ENCODE measurements at places on chromosomes 11 and 22. TPM values are rescaled to one million over a fixed set of nuclear protein-coding genes. Genes with fewer than 3 reads are reported as not detected.

DNA sequence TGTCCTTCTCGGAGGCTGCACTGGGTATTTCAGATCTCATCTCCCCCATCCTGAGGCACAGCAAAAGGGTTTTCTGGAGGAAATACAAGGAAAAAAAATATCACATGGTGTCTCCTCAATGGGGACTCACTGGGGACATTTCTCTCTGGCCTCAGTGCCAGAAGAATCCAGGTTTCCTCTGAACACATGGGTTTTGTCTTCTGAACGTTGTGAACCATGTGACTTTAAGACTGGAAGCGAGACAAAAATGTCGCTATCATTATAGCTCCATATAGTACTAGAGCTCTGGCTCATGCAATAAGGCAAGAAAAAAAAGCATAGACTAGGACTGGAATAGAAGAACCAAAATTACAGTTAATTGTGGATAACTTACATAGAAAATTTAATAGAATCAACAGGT is 44.9 kb upstream of the RFPL3 start:
- no peak for DNase-seq

GRCh38 chr11:92703449-92703830 is 266.0 kb upstream of the MTNR1B start:
- DNase-seq = no peak

DNA sequence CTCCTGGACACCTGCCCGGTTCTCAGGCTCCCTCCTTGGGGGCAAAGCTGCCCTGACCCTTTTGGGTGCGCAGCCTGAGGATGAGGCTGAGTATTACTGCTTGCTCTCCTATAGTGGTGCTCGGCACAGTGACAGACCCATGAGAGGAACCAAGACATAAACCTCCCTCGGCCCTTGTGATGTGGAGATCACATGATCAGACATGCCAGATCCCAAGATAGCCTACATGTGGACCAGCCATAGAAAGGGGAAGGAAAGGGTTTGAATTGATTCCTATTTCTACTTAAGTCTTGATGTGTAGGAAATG is 125.3 kb downstream of the VPREB1 start:
- no peak for DNase-seq

GRCh38 chr11:36601155-36601554 is 3.1 kb upstream of the RAG2 start:
- no peak for DNase-seq

GRCh38 chr22:19022755-19023154 is 86.7 kb upstream of the PRODH start:
- DNase-seq = no peak

DNA sequence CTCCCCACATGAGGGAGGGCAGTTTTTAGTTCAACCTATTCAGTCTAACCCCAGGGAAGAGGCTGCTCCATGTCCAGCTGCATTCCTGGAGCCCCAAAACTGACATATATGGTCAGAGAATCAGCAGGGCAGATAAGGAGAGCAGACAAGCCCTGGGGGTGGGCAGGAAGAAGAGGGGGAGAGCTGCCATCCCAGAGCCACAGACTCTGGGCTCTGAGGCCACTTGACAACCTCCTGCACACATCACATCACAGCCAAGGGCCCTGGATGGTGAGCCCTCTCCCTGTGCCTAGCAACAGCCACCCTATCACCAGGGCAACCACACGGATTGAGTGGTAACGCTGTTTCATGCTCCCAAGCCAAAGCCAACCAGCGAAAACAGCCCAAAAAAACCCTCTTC is 3.1 kb downstream of the ARHGAP1 start:
- peak; percentile 43 for DNase-seq

DNA sequence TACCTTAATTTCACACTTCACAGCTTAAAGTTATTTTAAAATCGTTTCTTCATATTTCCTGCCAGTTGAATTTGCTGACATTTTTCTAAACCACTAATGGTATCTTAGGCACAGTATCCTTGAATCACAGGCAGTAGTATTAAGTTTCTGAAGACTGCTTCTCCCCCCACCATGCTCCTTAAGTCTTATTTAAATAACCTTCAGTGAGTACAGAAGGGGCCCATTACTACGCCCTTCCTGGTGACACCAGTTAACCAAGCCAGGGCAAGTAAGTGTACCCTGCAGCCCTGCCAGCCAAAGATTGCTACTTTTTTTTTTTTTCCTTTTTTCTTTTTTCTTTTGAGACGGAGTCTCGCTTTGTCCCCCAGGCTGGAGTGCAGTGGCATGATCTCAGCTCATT is 19.9 kb downstream of the KDM2A start:
- no peak for DNase-seq

GRCh38 chr11:108568195-108568858 is 25.2 kb downstream of the EXPH5 start:
- DNase-seq = peak; percentile 16

DNA sequence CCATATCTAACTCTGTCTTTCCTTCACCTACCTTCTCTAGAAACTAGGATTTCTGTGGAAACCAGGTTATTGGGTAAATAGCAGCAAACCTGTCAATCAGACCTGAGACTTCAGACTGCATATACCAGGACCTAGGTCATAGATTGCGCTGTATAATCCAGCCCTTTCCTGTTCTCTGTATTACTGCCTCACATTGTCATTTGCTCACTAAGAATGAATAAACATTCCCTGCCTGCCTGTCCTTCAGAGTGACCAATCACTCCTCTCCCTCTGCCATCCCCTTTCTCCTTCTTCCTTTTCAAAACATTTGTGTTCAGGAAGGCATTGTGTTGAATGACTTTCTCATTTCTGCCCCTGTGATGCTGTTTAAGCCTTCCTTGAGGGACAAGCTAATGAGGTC is 14.1 kb upstream of the FZD4 start:
- no peak for DNase-seq

- no peak for DNase-seq
Observed at GRCh38 chr11:119100246-119100970, 1.2 kb downstream of the DPAGT1 start.

DNA sequence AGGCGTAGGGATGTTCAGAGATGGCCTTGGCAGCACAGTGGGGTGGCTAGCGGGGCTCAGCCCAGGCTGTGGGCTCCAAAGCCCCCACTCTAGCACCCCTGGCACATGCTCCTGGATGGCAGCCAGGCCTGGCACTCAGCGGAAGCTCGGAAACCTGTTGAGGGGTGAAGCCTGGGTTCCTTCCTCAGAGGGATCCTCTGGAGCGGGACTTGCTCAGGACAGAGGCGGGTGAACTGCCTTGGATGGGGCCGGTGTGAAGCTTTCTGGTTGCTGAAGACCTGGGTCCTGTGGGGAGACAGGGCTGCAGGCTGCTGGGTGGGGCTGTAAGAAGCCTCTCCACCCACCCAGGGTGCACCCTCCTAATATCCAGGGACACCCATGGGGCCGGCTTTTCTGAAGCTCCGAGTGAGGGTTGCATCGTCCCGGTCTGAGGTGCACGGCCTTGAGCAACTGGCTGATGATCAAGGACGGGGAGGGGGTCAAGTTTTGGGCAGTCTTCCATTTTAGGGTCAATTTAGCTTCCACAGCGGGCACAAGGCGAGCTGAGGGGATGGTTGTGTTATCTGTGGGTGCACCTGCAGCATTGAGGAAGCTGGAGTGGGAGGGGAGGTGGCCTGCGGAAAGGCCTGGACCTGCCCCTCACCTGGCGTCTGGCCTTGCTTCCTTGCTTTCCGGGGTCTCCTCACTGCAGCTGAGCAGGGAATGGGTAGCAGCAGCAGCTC is 5.2 kb downstream of the MRGPRE start:
- no peak for DNase-seq

DNA sequence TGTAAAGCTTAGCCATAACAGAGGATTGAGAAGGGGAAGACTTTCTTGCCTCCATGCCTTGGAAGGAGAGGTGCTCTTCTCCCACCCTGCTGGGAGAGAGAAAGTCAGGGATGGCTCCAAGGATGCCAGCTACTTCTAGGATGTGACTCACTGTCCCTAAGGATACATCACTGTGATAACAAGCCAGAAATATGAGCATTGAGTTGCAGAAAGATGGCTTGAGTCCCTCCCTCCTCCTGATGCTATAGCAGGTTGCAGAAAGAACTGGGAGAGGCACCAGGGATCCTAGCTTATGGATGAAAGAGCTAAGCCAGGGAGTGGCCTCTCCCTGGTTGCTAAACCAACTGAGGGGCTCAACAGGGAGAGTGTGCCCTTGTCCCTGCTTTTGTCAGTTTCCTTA is 27.8 kb upstream of the FJX1 start:
- no peak for DNase-seq

DNA sequence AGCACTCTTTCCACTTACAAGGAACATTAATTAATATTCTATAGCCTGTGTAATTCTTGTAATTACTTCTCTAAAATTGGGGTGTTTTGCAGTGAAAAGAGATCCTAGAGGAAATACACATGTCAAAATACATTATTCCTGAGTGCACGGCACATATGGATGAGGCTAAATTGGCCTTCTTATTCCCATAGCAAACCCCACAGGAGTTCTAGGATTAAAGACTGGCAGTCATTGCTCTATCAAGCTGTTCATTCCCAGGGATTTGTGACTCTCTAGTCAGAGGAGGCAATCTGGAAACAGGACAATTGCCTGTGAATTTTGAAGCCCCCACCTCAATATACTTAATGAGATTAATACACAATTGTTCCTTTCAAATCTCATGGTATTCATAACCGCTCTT is 145.9 kb upstream of the OPCML start:
- no peak for DNase-seq

DNA sequence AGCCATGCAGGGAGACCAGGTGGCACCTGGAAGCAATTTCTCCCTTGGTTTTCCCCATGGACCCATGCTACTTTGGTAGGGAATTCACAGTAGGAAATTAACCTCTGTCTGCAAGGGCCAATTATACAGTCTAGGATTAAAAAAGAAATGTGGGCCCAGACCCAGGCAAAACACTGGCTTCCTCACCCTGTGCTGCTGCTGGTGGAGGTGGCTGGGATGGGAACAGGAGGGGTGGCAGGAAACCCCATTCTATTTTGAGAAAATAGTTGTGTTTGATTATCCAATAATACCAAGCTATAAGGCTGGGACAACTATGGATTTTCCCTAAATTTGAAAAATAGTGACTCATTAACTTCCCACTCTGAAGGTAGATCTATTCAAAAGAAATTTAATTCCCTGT is 417.0 kb upstream of the NARS2 start:
- no peak for DNase-seq

DNA sequence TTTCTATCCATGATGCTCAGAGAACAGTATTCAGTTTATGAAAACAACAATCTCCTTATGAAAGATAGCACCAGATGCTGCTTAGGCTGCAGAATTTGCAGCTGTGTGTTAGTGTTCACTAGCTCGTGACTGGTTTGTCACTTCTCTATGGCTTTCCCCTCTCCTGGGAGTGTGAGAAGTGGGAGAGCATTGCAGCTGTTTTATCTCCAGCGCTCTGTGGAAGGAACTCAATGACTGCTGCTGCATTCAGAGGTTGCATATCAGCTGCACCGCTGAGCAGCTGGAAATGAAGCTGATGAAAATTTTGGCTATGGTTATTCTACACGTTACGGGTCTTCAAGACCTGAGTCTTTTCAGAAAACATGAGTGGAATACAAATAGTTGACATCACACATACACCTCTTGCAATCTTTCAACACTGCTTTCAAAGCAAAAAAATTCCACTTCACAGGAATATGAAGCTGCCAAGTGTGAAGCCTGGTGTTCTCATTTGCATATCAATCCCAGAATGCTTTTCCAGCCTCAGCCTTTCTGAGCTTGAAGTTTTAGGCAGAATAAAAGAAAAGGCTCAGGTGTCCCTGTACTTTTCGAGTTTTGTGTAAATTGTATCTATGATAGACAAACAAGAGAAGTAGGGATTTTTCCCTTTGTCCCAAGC is 149.3 kb upstream of the DDI1 start:
- no peak for DNase-seq

GRCh38 chr11:116207421-116208141 is 565.2 kb downstream of the BUD13 start:
- DNase-seq = no peak

- DNase-seq = no peak
Observed at GRCh38 chr22:41873391-41873790, 40.5 kb downstream of the SREBF2 start.

GRCh38 chr11:3826721-3827120 is 14.0 kb downstream of the RHOG start:
- no peak for DNase-seq

DNA sequence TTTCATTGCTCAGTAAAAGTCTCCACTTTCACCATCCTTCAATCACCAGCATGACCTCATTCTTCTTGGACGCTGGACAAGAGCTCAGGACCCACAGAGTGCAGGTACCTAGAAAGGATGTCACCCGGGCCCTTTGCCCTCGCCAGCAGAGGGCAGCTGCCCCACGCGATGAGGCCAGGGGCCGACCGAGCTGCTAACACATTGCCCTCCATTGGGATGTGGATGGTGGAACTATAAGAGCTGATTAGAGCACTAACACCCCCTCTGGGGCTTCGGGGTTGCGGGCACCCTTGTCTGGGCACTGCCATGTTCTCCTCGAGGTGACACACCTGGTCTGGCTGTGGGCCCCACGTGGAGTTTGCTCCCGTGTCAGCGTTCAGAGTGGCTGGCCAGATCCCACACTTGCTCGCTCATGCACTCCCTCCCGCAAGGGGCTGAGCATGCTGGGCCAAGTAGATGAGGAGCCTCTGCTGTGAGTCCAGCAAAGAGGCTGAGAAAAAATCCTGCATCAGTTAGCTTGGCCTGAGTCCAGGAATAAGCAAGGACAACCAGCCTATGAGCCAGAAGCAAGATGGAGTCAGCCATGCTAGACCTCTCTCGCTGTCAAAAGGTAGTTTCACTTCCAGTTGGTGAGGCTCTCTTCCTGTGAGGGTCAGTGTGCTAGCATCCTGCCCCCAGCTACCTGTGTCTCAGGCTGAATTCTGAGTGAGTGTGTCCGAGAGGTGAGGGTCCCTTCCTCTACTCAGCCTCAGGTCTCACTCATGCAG is 9.8 kb downstream of the KRTAP5-6 start:
- DNase-seq = peak; percentile 36

DNA sequence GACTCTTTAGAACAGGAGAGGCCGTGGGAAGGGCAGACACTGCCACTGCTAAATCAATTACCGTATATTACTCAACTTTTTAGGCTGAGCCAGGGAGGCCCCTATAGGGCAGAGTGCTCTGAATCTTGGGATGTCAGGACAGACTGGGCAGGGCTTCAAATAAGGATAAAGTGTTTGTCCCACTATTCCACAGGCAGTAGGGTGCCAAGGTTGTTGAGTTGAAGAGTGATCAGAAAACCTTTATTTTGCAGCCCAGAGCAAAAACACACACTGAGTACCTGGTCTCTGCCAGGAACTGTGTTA is 1.6 kb upstream of the B4GAT1 start:
- DNase-seq = no peak

The PPP6R3 gene
- total RNA-seq = 78.8 TPM

The NPTXR gene
- 23.3 TPM for total RNA-seq

The RAG1 gene
- 1.6 TPM for total RNA-seq

The ATP5MG gene
- total RNA-seq = 854 TPM

The APOA5 gene
- total RNA-seq = not detected

The ZNF280B gene
- 0.96 TPM for total RNA-seq

The EHF gene
- 1.6 TPM for total RNA-seq

The PDXP gene
- total RNA-seq = 23.9 TPM

The CNGA4 gene
- total RNA-seq = not detected

The PDE2A gene
- total RNA-seq = 19.6 TPM

The MS4A12 gene
- not detected for total RNA-seq

The SEPTIN3 gene
- not detected for total RNA-seq
